Psoas muscle (tissue), 8 donors: ENCODE measurements at places on chromosomes 6 and 20. TPM values are rescaled to one million over a fixed set of nuclear protein-coding genes. Genes with fewer than 3 reads are reported as not detected.

Gene SIGLEC1
- polyA plus RNA-seq: 0.98 TPM

Gene HUS1B
- 0.38 TPM for polyA plus RNA-seq

Gene ZSCAN23
- 0.13 TPM for polyA plus RNA-seq

Gene CLPSL2
- not detected for polyA plus RNA-seq

Gene RIMS4
- polyA plus RNA-seq: 0.10 TPM

Gene MYL9
- 27.2 TPM for polyA plus RNA-seq

Gene CNPY3
- polyA plus RNA-seq: 5.7 TPM

Gene MYCT1
- 4.5 TPM for polyA plus RNA-seq

Gene CCN6
- 0.01 TPM for polyA plus RNA-seq

DNA sequence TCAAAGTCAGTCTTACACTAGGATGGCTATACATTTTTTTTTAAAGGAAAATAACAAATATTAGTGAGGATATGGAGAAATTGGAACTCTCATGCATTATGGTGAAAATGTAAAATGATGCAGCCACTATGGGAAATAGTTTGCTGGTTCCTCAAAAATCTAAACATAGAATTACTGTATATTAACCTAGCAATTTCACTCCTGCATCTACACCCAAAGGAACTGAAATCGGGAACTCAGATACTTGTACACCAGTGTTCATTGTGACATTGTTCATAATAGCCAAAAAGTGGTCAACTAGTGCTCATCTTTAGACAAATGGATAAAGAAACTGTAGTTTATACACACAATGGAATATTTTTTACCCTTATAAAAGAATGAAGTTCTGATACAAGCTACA lies 110.7 kb downstream of the UTRN start:
- no peaks in the 10 kb centered on the region for H3K27me3 ChIP-seq
- no peak overlapping the region for H3K27ac ChIP-seq
- no peak for DNase-seq
- H3K4me1 ChIP-seq: peaks cover 13% of the 10 kb centered on the region
- no peaks in the 10 kb centered on the region for H3K36me3 ChIP-seq
- no peak overlapping the region for H3K4me3 ChIP-seq

DNA sequence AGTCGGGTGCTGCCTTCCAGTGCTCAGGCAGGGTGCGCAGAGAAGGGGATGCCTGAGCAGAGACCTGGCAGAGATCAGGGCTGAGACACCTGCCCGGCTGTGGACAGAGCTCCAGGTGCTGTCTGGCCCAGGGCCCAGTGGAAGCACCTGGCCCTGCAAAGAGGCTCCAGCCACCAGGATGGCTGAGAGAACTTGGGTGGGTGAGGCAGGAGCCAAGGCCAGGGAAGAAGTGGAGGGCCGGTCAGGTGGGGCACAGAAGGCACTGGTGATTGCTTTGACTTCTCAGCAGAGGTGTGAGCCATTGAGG lies 31.2 kb downstream of the PNLDC1 start:
- H3K36me3 ChIP-seq: no peaks in the 10 kb centered on the region
- DNase-seq: no peak
- H3K27ac ChIP-seq: no peak overlapping the region
- H3K4me1 ChIP-seq: peaks cover 7% of the 10 kb centered on the region
- no peak overlapping the region for H3K4me3 ChIP-seq

DNA sequence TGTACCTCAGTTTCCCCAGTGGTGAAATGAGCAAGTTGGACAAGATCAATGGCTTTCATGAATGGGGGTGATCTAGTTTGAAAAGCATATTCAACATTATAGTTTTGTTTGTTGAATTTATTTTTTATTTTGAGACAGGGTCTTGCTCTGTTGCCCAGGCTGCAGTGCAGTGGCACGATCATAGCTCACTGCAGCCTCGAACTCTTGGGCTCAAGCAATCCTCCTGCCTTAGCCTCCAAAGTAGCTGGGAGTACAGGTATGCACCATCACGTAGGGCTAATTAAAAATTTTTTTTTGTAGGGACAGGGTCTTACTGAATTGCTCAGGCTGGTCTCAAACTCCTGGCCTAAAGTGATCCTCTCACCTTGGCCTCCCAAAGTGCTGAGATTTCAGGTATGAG lies 63.4 kb downstream of the CNBD2 start:
- H3K36me3 ChIP-seq: no peaks in the 10 kb centered on the region
- H3K4me1 ChIP-seq: no peaks in the 10 kb centered on the region
- no peak overlapping the region for H3K27ac ChIP-seq
- H3K4me3 ChIP-seq: no peak overlapping the region

GRCh38 chr20:51366155-51366886 lies 176.2 kb downstream of the NFATC2 start:
- H3K4me1 ChIP-seq: no peaks in the 10 kb centered on the region
- no peaks in the 10 kb centered on the region for H3K36me3 ChIP-seq
- H3K4me3 ChIP-seq: no peak overlapping the region
- H3K27ac ChIP-seq: peak overlapping the region; percentile 46
- no peaks in the 10 kb centered on the region for H3K27me3 ChIP-seq

- peak within 1 kb of the TSS; percentile 21 for H3K4me3 ChIP-seq
- no peak for DNase-seq
- H3K4me1 ChIP-seq: peaks cover 32% of the 10 kb centered on the region
- no peaks in the 10 kb centered on the region for H3K36me3 ChIP-seq
These were observed at the start of gene NKX2-2 for GRCh38 chr20:21513881-21514540. NKX2-2 (minus strand) TSS chr20:21514064; CDS start chr20:21513669, 395 bp downstream.

DNA sequence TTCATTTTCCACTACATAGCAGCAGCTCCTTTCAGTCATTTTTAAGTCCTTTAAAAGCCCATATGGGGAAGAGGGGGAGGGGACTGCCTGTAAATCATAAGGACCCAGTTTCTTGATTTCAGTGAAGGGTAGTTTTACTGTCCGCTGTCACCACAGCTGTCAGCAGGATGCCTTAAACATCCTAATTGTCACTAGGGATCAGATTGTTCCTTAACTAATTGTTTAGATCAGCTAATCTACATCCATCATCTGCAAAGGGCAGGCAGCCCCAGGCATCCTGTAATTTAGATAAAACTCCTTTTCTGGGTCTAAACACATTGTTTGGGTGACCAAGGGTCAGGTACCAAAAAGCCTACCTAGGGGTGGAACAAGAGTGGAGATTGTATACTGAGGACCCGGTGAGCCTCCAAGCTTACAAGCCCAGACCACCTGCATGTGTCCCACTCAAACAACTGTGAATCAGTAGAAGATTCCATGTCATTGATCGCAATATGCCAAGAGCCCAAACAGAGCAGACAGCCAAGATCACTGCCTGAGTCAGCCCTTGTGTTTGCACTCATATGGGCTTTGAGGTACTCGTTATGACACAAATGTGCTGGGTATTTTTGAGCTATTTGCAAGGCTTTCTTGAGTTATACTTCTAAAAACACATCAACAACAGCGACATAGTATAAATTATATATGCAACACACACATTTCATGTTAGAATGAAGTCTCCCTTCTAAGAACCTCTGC lies 198.7 kb upstream of the CEP162 start:
- no peaks in the 10 kb centered on the region for H3K27me3 ChIP-seq
- no peaks in the 10 kb centered on the region for H3K4me1 ChIP-seq
- no peak overlapping the region for H3K27ac ChIP-seq
- no peak overlapping the region for H3K4me3 ChIP-seq

DNA sequence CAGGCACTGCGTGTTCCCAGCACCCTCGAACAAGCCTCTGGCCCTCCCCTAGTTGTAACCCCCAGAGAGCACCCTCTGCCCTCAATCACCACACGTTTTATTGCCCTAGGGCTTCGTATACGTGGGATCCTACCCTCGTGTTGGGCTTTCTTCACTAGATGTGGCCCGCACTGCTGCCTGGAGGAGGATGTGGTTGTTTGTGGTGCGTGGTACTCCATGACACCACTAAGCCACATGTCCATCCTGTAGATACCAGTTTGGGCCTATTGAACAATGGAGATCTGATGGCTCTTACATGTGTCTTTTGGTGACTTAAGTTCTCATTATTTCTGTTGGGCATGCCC lies 17.0 kb downstream of the SLC2A4RG start:
- DNase-seq: no peak
- no peaks in the 10 kb centered on the region for H3K36me3 ChIP-seq
- H3K27me3 ChIP-seq: no peaks in the 10 kb centered on the region
- no peak overlapping the region for H3K4me3 ChIP-seq

- H3K27me3 ChIP-seq: peaks cover 7% of the 10 kb centered on the region
- no peaks in the 10 kb centered on the region for H3K36me3 ChIP-seq
- H3K27ac ChIP-seq: no peak overlapping the region
- DNase-seq: no peak
- peak overlapping the region; percentile 19 for H3K4me3 ChIP-seq
These were observed 148.3 kb downstream of the GPX5 start for GRCh38 chr6:28673787-28674671.

GRCh38 chr20:4120921-4121321 lies 105.6 kb upstream of the RNF24 start:
- H3K27ac ChIP-seq: no peak overlapping the region
- no peaks in the 10 kb centered on the region for H3K36me3 ChIP-seq
- H3K4me3 ChIP-seq: no peak overlapping the region

- H3K4me3 ChIP-seq: no peak overlapping the region
- no peaks in the 10 kb centered on the region for H3K27me3 ChIP-seq
- no peaks in the 10 kb centered on the region for H3K4me1 ChIP-seq
- no peak for DNase-seq
- H3K27ac ChIP-seq: no peak overlapping the region
These were observed 858.0 kb upstream of the FLRT3 start for GRCh38 chr20:15195378-15195777.

DNA sequence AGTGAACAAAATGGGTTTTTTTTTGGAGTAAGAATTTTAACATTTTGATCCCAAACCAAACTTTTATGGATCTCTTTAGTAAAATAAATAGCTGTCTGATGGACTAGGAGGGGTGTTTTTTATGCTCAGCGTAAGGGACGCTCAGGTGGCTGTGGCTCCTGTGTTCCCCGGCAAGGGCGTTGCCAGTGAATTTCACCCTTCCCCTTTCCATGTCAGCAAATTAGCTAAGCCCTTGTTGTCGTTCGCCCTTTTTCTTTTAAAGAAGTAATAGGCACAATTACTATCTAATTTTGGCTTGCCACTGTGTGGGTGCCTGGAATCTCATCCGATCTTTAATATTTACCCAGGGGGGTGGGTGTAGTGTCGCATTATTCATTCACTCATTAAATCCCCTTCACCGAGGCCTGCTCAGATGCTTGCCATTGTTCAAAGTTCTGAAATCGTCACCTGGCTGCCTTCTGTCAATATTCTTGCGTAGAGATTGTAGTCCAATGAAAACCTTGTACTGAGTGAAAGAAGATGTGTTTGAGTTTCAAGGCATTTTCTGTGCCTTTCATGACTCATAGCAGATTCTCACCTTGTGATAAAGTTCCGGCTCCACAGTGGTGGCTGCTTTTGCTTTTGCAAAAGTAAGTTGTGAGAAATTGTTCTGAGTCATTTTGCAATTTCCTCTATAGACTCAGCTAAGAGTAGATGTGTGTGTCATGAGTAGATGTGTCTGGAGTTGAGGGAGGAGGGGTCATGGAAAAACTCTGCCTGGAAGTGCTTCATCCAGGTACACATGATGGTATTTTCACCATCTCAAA lies 40.0 kb upstream of the CLDN20 start:
- no peak overlapping the region for H3K27ac ChIP-seq
- no peaks in the 10 kb centered on the region for H3K27me3 ChIP-seq
- DNase-seq: no peak
- H3K4me3 ChIP-seq: no peak overlapping the region

- H3K4me3 ChIP-seq: no peak overlapping the region
- no peak for DNase-seq
- H3K4me1 ChIP-seq: peaks cover under 1% of the 10 kb centered on the region
- no peaks in the 10 kb centered on the region for H3K36me3 ChIP-seq
These were observed 108.5 kb upstream of the NXT1 start for GRCh38 chr20:23242104-23242503.

GRCh38 chr20:16243470-16243869 lies 329.8 kb downstream of the KIF16B start:
- no peak overlapping the region for H3K27ac ChIP-seq
- H3K36me3 ChIP-seq: peaks cover 4% of the 10 kb centered on the region
- no peaks in the 10 kb centered on the region for H3K4me1 ChIP-seq

- no peaks in the 10 kb centered on the region for H3K27me3 ChIP-seq
- DNase-seq: no peak
- no peak overlapping the region for H3K27ac ChIP-seq
- no peak overlapping the region for H3K4me3 ChIP-seq
These were observed 170.5 kb upstream of the RGS17 start for GRCh38 chr6:153301602-153302001.

- H3K27ac ChIP-seq: no peak overlapping the region
- no peak for DNase-seq
- peaks cover 11% of the 10 kb centered on the region for H3K4me1 ChIP-seq
- H3K27me3 ChIP-seq: no peaks in the 10 kb centered on the region
- no peaks in the 10 kb centered on the region for H3K36me3 ChIP-seq
These were observed 2.7 kb downstream of the SGK1 start for GRCh38 chr6:134315189-134315588.

DNA sequence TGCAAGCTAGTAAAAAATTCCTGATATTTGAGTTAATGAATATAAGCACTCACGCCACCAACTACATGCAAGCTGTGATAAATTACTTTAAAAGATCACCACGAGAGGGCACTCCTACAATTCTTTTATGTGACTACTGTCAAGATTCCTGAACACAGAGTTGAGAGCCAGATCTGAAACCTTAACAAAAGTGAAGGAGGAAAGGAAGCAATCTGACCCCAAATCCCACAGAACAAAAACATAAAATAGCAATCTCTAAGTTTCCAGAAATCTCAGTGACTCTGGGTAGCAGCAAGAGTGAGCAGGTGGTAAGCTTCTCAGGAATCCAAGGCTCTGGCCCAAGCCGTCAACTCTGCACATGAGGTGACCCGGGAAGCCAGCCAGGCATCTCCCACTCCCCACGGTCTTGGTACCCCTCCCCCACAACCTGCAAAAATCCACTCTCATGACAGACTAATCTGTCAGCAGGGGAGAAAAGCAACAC lies 55.1 kb downstream of the STAU1 start:
- DNase-seq: no peak
- no peaks in the 10 kb centered on the region for H3K27me3 ChIP-seq
- H3K27ac ChIP-seq: no peak overlapping the region
- no peaks in the 10 kb centered on the region for H3K36me3 ChIP-seq
- H3K4me1 ChIP-seq: no peaks in the 10 kb centered on the region

- DNase-seq: no peak
- no peak overlapping the region for H3K4me3 ChIP-seq
- H3K4me1 ChIP-seq: peaks cover 9% of the 10 kb centered on the region
- no peak overlapping the region for H3K27ac ChIP-seq
These were observed 46.3 kb downstream of the HBS1L start for GRCh38 chr6:135008072-135008940.

DNA sequence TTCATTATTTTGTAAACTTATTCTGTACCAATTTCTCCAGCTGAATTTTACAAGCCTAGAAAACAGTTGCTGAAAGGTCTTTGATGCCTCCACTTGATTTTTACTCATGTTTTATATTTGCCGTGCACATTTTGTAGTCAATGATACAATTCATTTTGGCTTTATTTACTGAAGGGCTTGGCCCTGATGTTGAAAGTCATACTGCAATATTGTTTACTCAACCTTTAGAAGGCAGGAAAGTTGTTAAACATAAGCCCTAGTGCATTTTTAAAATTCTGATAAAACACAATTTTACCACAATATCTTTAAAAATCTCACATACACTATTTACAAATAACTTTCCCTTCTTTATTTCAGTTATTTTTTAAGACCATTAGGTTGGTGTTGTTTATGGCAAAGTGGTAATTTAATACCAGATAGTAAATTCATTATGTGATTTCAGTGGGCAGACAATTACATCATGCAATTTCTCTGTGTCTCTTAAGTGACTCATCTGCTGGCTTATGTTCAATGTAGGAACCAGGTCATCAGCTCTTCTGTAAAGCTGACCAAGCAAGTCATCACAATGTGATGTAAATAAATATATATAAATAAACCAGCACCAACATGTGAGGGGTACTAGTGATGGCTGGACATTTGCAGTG lies 121.1 kb upstream of the SLC35B3 start:
- no peak overlapping the region for H3K4me3 ChIP-seq
- H3K27ac ChIP-seq: no peak overlapping the region
- H3K27me3 ChIP-seq: no peaks in the 10 kb centered on the region
- H3K36me3 ChIP-seq: no peaks in the 10 kb centered on the region
- H3K4me1 ChIP-seq: peaks cover 3% of the 10 kb centered on the region
